Fibroblast of skin of right biceps (primary cell): ENCODE measurements at places on chromosomes 1 and 21.

- no peak for DNase-seq
Measured at GRCh38 chr1:156055281-156056048, 883 bp downstream of the LAMTOR2 start.

DNA sequence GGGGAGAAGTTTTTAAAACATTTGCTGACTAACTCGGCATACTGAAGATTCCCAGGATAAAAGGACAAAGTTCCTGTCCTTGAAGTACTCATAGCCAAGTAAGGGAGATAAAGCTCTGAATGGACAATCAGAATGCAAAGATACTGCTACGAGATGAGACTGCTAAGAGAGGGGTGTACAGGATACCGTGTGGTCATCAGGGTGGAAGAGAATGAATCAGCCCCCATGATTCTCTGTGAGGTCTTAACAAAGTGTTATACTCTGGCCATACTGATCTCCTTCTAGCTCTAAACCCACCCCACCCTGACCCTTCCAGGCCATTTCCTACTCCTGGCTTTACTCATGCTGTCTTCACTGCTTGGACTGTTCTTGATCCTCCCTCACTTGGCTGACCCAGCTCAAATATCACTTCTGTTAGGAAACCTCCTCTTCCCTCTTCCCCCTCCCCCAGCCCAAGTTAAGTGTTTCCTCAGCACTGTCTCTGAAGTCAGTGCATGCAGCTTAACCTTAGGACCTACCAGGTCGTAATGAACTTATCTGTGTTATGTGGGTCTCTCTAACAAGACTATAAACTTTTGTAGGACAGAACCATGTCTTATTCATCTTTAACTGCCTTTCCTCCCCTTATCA is 15.8 kb upstream of the MAGOH start:
- peak; percentile 19 for DNase-seq

- DNase-seq, result peak; percentile 26
Measured at GRCh38 chr21:46065914-46066551, 31.9 kb upstream of the COL6A2 start.

DNA sequence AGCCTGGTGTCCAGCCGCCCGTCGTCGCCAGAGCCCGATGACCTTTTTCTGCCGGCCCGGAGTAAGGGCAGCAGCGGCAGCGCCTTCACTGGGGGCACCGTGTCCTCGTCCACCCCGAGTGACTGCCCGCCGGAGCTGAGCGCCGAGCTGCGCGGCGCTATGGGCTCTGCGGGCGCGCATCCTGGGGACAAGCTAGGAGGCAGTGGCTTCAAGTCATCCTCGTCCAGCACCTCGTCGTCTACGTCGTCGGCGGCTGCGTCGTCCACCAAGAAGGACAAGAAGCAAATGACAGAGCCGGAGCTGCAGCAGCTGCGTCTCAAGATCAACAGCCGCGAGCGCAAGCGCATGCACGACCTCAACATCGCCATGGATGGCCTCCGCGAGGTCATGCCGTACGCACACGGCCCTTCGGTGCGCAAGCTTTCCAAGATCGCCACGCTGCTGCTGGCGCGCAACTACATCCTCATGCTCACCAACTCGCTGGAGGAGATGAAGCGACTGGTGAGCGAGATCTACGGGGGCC is 1.2 kb downstream of the OLIG2 start:
- no peak for DNase-seq

DNA sequence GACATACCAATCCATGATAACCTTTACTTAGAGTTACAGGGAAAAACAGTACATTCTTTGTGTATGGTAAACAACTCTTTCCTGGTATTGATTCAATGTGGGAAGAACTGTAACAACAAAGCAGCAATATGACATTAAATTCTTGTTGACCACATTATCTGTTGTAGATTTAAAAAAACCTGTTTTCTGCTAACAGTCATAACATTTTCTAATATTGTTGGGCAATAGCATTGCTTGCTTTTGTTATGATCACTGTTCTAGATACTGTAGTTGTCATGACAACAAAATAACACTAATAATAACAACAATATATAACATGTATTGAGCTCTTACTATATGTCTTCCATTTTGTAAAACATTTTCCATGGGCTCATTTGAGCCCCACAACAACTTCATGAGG is 54.2 kb downstream of the PDE4B start:
- DNase-seq, result no peak

GRCh38 chr1:154573168-154573510 is 5.6 kb downstream of the CHRNB2 start:
- no peak for DNase-seq

DNA sequence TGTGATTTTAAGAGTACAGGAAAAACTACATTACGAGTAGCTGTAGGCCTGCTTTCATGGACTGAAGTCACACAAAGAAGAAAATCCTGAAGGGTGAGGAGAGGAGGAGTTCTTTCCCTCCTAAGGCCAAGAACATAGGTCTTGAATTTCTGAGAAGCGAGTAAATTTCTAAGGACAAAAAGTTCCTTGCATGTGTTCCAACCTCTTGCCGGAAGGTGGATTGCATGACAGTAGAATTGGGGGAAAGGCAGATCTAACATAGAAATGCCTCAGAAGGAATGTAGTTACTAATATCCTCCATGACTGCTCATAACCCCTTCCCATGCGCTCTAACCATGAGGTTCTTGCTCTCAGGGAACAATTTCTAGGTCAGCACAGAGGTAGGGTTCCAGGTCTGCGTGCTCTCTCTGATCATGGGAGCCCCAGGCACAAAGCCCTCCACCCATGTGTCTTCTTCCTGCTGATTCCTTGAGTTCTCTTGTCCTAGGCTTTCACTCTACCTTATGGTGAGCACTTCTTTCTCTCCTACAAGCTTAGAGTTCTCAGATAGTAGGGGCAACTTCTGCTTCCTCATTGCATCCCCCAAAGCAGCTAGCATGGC is 13.7 kb downstream of the CD2 start:
- peak; percentile 34 for DNase-seq

GRCh38 chr1:214270097-214270650 is 10.8 kb upstream of the SMYD2 start:
- peak; percentile 63 for DNase-seq

GRCh38 chr1:110155878-110156522 is 5.7 kb downstream of the SLC6A17 start:
- peak; percentile 54 for DNase-seq

- no peak for DNase-seq
Measured at GRCh38 chr1:115840605-115841460, at the start of gene NHLH2. Gene NHLH2 (minus strand): TSS chr1:115841126. CDS start chr1:115838372, 2,754 bp downstream.

DNA sequence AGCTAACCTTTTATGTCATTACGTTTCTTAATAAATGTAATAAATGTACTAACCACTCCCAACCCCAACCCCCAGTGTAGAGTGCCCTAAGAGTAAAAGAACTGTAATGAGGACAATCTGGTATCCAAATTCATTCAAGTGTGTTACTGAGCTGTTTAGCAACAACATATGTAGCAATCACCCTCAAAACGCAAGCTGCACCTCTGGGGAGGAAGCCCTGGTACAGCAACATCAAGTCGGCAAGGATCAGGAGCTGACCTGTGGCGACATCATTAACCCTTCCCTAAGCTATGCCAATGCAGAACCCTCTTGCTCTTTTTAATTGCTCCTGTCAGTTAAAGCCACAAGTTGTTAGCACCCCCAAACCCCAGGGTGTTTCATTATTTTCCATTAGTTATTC is 47.1 kb downstream of the STX6 start:
- no peak for DNase-seq

- DNase-seq, result peak; percentile 71
Measured at GRCh38 chr1:110477041-110477440, 26.1 kb downstream of the PROK1 start.

DNA sequence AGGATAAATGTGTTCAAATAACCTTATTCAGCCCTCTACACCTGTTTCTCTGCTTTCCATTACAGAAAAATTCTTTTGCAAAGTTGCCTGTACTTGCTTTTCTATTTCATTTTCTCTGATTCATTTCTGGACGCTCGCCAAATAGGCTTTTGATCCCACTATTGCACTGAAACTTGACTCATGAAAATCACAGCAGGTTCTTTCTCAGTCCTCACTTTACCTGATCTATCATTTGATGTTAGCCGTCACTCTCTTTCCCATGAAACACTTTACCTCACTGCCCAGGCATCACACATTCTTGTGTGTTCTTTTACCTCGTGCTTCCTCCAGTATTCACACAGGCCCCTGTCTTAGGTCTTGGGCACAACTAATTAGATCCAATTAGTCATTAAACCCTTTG is 26.2 kb downstream of the HSPA13 start:
- no peak for DNase-seq

- no peak for DNase-seq
Measured at GRCh38 chr1:20334103-20334502, 43.4 kb downstream of the VWA5B1 start.

DNA sequence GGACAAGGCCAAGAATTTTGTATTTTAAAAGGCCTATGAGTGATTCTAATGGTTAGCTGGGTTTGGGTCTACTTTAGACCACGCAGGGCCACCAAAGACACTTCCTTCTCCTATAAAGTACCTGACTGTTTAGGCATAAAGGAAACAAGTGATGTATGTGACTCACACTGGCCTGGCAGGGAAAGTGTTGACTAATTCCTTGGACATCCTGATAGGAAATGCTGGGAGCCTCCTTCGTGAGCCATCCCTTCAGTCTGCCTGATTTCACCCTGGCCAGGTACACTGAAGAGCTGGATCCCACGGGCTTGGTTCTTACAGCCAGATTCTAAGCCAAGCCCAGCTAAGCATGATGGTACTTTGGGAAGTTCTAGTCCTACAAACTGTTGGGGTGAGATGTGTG is 100.5 kb upstream of the HMGB4 start:
- peak; percentile 78 for DNase-seq

DNA sequence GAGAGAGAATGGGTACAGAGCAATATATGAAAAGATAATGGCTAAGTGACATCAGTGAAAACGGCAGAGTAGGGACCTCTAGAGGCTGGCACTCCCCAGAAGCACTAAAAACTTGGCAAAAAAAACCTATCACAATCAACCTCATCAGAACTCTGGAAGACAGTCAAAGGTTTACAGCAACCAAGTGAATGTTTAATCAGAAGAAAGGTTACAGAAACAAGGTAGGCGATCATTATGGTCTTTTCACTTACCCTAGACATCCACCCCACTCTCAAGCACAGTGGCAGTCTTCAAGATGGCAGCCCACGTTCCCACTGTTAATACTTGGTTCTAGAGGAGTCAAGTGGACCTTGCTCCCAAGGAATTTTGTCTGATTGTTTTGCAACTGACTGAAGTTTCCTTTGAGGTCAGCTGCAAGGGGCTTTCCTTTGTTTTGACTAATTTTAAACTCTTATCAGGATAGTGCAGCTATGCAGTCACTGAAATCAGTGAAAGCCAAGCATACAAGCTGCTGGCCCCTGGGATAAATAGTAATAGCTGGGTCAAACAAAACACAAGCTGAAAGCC is 7.2 kb downstream of the KIFAP3 start:
- no peak for DNase-seq

GRCh38 chr1:61445269-61445825 is 279.6 kb downstream of the TM2D1 start:
- no peak for DNase-seq

DNA sequence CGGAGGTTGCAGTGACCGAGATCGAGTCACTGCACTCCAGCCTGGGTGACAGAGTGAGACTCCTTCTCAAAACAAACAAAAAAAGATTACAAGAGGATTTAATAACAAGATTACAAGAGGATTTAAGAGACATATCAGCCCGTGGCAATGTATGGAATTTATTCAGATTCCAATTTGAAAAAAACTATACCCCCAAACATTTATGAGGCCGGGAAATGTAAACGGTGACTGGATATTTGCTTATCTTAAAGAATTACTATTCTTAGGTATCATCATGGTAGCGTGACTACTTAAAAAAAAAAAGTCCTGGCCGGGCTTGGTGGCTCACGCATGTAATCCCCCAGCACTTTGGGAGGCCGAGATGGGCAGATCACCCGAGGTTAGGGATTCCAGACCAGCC is 21.2 kb upstream of the ELK4 start:
- DNase-seq, result no peak

GRCh38 chr1:55938376-55938850 is 641.0 kb downstream of the PLPP3 start:
- DNase-seq, result no peak

DNA sequence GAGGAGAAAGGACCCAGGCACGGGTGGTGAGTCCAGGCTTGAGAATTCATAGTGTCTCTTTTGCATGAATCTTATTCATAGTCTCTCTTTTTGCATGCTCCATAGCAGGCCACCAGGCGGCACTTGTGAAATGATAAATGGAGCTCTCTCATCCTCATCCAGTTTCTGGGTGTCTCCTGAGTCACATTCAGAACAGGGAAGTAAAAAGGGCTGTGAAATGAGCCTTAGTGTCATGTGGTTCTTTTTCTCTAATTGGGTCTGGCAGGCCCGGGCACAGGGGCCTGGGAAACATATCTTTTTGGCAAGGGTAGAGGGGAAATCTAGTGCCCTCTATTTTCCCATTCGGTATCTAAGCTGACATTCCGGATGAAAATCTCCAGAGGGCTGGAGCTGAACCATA is 19.1 kb upstream of the NCF2 start:
- peak; percentile 87 for DNase-seq

- no peak for DNase-seq
Measured at GRCh38 chr1:49104575-49104974, 327.9 kb upstream of the BEND5 start.

- DNase-seq, result no peak
Measured at GRCh38 chr1:192201303-192201702, 43.0 kb downstream of the RGS18 start.

DNA sequence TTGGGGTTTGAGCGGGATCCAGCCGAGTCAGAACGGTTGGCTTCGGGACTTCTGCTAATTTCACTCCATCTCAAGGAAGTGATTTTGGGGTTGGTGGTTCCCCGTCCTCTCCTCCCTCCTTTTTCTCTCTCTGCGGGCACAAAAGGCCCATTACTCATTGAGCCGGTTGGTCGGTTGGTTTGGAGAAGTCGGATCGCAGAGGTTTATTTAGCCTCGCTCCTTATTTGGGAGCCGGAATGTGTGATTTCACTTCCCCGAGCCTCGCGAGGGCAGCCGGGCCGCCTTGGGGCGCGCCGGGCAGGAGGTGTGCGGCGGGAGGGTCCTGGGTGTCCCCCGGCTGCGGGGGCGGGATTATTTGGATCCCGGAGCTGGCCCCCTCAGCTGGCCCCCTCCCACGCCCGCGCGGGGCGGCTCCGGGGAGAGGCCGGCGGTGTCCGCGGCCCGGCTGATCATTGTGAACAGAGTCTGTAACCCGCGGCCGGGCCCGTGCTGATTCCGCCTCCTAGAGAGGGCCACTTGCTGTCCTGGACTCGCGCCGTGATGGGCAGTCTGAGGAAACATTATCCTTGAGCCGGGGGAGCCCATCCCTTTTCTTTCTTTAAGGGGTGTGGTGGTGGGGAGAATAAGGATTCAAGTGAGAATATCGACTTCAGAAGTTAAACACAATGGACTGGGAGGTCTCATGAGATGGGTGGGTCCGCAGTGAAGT is 1.2 kb downstream of the MAPKAPK2 start:
- DNase-seq, result peak; percentile 83

DNA sequence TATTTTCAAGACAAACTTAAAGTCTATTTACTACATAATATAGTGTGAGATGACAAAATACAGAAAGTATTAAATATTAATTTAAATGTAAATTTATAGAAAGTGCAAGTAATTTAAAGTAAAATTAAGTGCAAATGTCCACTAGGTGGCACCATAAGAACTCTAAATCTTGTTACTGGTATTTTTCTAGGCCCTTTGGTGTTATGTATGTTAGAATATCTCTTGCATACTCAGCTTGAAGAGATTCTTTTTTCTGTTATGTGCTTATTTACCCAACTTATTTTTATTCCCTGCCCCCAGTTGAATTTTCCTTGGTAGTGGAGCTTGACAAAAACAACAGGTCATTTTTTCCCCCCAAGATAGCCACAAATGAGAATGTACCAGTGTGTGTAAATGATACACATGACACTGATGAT is 71.5 kb downstream of the RPS6KC1 start:
- peak; percentile 51 for DNase-seq
